ENCODE measurements at places on chromosomes 3 and 15.

DNA sequence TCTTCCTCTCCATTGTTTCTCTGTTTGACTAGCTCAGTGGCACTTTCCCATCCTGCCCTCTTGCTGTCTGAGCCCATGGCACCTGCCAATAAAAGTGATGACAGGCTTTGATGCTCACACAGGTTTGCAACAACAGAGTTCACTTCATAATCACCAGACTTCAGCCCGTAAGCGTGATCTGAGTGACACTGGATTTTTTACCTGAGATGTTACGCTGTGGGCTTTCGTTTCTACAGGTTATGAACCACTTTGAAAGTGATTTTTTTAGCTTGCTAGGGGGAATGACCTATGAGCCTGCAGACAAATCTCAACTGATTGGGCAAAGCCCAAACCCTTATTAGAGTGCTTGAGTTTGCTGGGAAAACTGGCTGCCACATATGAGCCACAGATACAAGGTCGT is 173.9 kb upstream of the ICE2 start:
- DNase-seq, result no peak

GRCh38 chr3:112089956-112090886 is 4.0 kb downstream of the C3orf52 start:
- no peak for DNase-seq

- DNase-seq, result no peak
Measured at GRCh38 chr3:131901686-131902085, 133.1 kb downstream of the CPNE4 start.

- DNase-seq, result no peak
Measured at GRCh38 chr3:189137416-189137815, 34.4 kb upstream of the TPRG1 start.

DNA sequence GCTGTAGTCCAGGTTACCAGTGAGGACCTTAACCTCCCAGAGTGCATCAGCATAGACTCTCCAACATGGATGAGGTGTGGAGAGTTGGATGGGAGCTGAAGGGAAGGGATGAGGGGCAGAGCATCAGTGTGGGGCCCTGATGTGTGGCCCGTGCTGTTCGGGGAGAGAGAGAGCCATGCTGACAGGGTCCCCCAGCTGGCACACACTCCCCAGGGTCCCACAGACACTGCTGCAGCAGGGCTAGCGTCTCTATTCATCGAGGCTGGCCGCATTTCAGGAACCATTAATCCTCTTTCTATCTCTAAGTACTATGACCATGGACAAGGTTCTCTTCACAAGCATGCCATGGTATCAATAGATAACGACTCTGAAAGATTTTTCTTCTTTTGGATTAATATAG is 85.9 kb upstream of the PLXNA1 start:
- no peak for DNase-seq

DNA sequence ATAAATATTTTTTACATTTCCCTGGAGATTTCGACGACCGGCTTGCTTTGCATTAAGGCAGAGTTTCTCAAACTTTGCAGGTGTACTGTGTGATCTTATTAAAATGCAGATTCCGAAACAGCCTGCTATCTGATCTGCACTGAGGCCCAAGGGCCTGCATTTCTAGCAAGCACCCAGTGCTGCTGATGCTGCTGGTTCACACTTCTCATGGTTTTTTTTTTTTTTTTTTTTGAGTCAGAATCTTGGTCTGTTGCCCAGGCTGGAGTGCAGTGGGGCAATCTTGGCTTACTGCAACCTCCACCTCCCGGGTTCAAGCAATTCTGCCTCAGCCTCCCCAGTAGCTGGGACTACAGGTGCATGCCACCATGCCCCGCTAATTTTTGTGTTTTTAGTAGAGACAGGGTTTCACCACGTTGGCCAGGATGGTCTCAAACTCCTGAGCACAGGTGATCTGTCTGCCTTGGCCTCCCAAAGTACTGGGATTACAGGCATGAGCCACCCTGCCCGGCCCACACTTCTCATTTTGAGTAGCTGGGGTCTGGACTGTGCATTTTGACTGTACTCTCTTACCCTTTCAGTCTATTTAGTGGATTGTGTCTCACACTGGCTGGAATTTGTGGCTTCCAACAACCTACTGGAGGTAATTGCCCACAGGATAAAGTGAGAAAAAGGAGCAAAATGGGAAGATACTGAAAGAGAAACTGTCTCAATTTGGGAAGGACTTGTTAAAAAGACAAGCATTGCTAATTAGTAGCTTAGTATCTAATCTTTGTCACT is 94.1 kb downstream of the ITPR1 start:
- DNase-seq, result no peak

- no peak for DNase-seq
Measured at GRCh38 chr15:45892182-45892581, 257.4 kb downstream of the SQOR start.

DNA sequence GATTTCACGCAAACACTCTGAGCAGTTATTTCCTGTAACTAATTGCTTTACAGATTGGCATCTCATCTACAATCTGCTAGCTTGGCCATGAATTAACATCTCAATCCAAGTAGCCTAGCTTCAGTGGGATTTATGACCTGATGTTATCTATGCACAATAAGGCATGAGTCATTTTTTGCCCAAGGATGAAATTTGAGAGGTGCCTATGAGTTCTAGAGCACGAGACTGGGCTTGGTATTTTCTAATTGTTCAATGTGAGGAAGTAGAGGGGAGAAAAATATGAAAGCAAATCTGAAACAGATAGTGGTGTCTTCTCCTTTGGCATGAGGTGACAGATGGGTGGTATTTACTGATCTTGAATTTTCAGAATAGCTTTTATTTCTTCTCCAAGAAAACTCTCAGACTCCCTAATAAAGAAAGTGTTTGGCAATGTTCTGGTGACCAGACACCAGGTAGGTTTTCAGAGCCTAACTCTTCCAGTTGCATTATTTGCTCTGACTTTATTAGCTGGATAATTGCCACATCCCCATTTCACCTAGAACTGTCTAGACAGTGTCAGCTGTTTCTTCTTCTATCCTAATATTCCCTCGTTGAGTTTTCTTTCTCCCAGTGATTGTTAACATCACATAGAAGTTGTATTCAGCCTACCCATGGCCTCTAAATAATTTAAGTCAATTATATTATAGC is 301.0 kb upstream of the UMPS start:
- no peak for DNase-seq

- DNase-seq, result no peak
Measured at GRCh38 chr3:49410066-49410845, 1.5 kb downstream of the RHOA start.

GRCh38 chr3:20064796-20065564 is 24.7 kb downstream of the KAT2B start:
- no peak for DNase-seq

GRCh38 chr3:133693821-133694220 is 32.1 kb upstream of the TOPBP1 start:
- no peak for DNase-seq

GRCh38 chr3:69563151-69563550 is 176.1 kb upstream of the MITF start:
- DNase-seq, result no peak

- no peak for DNase-seq
Measured at GRCh38 chr3:47022641-47023071, 43.2 kb downstream of the NBEAL2 start.

DNA sequence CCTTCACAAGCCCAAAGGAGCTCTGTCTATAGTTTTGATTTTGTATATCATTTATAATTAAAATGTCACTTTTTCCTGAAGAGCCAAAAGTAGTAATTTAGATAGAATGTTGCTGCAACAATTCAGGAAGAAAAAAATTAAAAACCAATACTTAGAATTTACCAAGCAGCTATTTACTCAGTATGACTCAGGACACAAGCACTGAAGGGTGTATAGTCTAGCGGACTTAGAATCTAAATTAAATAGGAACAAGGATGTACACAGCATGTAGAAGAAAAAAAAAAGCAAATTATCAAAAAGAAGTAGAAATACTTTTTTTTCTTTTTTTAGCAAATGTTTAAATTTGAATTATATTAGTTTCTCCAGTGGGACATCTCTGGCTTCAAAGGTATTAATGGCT is 31.6 kb downstream of the PGBD4 start:
- no peak for DNase-seq

GRCh38 chr15:47288794-47289193 is 428.5 kb upstream of the SEMA6D start:
- DNase-seq, result no peak

- DNase-seq, result no peak
Measured at GRCh38 chr3:112611752-112612515, 29.0 kb downstream of the CCDC80 start.

GRCh38 chr3:161415506-161416231 is 44.4 kb upstream of the SPTSSB start:
- no peak for DNase-seq

DNA sequence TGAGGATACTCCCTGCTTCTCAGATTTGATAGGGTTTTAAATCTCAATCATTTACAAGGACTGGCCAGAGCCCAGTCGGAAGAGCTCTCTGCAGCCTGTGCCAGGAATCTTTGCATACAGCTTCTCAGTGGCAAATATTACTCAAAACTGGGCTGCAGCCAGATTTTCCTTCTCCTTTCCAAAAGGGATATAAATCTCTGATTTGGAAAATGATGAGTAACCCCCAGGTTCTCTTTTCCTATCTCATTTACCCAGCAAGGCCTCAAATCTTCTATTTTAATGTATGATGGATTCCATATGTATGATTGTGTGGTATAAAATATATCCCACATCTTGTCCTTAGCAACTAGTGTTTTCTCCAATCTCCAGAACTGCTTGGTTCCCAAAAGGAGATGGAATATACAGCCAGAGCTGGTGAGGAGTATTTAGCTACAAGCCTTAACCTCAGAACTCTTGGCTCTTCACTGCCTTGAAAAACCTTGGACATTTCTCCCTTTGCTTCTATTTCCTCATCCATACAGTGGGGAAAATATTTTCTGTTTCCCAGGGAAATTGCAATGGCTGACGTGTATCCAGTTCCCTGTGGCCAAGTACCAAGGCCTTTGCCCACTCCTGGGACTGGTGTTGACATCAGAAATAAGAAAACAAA is 114.4 kb downstream of the ATG7 start:
- DNase-seq, result no peak

- no peak for DNase-seq
Measured at GRCh38 chr3:181696626-181697230, 15.0 kb upstream of the SOX2 start.

Measured in iPS DF 19.7 (cell line).